Stimulated activated CD8-positive, alpha-beta memory T cell treated with anti-CD3 and anti-CD28 coated beads, Interleukin-7, amount 100 ng/mL, for 1 hour (primary cell): ENCODE measurements at places on chromosomes 3 and 15.

- no peak for DNase-seq
Observed at GRCh38 chr3:101810022-101810418, 31.0 kb downstream of the NXPE3 start.

GRCh38 chr3:29291982-29292363 lies 11.1 kb downstream of the RBMS3 start:
- no peak for DNase-seq

DNA sequence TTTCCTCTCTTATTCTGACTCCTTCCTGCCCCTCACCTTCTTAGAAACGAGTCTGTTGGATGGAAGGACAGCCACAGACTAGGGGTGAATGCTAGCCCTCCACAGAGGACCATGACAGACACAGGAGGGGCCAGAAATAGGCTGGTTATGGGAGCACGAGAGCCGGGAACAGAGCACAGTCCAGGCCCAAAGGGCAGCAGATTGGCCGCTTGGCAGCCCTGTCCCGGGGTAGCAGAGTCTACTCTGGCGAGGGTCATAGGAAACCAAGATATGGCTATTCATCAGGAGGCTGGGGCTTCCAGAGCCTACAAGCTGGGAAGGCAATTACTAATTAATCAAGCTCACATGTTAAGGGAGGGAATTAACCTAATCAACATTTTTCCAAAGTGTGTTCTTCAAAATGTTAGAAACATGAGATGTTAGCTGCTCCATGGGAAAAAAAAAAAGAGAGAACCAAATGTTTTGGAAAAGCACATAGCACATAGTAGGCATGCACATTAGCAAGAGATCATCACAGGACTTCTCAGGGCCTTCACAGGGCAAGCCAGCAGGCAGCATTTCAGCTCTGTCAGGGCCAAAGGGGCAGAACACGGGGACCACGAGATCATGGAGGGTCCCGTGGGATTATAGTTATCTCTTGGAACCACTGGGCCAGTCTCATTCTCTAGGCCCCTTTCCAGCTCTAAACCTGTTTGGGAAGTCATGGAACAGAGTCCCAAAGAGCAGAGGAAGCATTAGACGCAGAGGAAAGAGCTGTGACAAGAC lies 13.3 kb downstream of the SEMA3G start:
- DNase-seq, result no peak

DNA sequence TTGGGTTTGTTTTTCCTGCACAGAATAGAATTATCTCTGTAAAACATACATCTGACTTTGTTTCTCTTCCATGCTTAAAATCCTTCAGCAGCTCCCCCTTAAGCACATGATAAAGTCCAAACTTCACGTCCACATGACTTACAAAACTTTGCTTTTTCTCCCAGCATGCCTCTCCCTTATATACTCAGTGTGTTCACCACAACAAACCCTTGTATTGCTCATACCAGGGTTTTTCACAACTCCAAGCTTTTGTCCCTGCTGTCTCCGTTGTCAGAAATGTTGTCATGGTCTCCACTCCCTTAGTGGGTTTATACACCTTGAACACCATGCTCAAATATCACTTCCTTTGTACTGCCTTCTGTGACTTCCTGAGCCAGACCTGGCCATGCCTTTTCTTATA lies 91.1 kb upstream of the MITF start:
- no peak for DNase-seq

DNA sequence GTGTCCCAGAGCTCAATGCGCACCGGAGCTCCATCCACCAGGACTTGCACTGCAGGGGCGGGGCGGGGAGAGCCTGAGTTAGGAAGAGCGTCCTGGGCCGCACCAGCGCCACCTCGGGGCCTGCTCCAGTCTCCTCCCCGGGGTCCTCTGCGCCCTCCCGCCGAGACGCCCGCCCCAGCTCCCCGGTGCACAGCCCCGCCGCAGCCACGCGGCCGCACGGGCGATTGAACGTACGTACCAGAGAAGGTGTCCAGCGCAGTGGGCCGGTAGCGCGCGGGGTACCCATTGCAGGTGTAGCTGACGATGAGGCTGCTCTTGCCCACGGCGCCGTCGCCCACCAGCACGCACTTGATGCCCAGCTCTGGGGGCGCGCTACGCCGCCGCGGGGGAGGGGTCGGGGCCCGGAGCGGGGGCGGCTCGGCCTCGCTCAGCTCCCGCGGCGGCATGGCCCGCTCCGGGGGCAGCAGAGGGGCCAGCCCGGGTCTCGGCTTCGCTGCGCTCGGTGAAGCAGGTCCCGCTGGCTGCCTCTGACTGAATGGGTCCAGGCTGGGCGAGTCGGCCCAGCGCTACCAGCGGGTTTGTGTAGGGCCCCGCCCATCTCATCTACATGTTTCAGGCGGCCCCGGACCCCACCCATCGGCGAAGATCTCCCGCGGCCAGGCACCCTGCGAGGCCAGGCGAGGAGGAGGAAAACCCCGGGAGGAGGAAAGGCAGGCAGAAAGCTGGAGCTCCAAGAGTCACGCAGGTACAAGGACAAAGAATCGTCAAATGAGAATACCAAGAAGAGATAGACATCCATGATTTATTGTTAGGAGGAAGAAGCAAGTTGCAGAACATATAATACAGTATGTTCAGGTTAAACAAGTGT lies at the start of gene RHOV:
Gene RHOV, minus strand, starts transcription at position 541 of the 868 bp plus-strand sequence. Its CDS starts 95 bp downstream, at position 446.
- no peak for DNase-seq

- DNase-seq, result no peak
Observed at GRCh38 chr15:70702584-70702983, 60.8 kb downstream of the UACA start.

- DNase-seq, result no peak
Observed at GRCh38 chr15:74352393-74352910, 15.0 kb downstream of the CYP11A1 start.

DNA sequence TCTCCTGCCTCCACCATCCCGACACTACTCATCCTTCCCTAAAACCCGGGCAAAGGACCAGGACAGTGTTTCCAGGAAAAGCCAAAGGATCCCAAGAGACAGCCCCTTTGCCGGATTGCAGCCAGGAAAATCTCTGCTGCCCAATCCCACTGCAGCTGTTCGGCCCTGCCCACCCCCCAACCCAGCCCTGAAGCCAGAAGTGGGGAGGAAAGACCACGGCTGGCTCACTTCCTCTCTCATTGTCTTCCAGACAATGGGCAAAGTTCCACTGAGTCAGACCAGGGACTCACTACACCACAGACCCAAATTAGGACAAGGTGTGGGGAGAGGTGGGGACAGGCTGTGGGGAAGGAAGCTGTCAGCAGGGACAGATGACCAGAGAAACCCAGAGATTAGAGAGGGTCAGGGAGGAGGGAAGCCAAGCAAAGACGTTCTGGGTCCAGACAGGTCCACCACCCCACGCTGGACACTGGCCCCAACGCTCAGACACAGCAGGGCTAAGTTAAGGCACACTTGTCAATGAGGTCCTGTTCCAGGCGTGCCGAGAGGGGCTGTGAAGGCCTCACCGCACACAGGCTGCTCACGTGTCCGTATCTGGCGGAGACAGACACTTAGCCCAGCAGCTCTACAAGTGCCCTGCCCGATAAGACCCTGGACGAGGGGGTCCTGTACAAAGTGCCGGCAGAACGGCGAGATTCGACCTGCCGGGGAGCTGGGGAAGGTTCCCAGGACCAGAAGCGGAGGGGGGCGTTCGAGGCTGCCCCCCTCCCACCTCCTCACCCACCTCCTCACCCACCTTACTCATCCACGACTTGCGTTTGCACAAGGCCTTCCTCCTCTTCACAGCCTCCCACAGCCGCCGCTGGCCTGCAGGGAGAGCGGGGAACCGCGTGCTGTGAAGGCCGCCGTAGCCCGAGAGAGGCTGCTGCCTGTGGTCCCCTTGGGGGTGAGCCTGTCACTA lies 21.9 kb downstream of the TNK2 start:
- DNase-seq, result no peak

DNA sequence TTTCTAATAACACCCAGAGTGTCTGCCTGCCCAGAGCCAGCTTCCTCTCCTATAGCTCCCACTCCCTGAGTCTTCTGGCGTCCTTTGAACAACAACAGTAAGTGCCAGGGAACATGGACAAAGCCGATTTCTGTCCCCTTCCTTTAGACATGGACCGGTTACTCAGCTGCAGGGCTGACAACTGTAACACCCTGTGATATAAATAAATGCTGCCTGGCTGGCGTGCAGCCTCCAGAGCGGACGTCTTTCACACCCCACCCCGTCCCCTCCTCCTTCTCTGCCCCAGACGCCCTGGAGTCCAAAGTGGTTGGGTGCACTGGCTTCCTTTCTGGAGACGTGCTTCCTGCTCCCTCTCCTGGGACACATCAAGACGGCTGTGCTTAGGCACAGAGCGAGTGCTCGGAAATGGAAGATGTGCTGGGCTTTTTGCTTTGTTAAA lies 281.9 kb upstream of the LRRFIP2 start:
- DNase-seq, result no peak

DNA sequence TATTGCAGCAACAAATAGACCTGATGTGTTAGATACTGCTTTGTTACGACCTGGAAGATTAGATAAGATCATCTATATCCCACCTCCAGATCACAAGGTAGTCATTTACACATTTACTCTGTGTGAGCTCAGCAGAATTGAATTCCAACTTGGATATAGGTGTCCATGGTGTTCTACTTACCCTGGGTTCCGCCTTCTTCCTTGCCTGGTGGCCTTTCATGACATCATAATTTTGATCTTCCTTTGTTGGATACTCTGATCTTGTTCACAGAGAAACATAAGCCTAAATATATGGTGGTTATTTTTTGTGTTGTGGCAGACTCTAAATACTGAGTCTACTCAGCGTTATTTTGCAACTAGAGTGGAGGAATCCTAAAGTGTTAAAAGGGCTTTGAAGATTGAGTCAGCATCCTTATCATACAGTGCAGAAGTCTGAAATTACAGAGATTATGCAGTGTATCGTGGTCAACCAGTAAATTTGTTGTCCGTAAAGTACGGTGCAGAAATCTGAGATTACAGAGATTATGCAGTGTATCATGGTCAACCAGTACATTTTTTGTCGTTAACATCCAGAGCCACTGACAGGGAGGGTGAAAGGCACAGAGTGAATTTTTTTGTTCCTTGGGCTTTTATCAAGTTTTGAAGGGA lies 39.1 kb upstream of the GATM start:
- no peak for DNase-seq

GRCh38 chr15:66120422-66120821 lies 133.1 kb downstream of the MEGF11 start:
- no peak for DNase-seq

- DNase-seq, result no peak
Observed at GRCh38 chr3:194736896-194737600, 51.4 kb downstream of the FAM43A start.

- no peak for DNase-seq
Observed at GRCh38 chr15:36734366-36734765, 154.9 kb downstream of the CDIN1 start.

- no peak for DNase-seq
Observed at GRCh38 chr3:135237371-135238143, 442.5 kb downstream of the EPHB1 start.

- no peak for DNase-seq
Observed at GRCh38 chr3:71055257-71056001, 528.1 kb downstream of the FOXP1 start.

DNA sequence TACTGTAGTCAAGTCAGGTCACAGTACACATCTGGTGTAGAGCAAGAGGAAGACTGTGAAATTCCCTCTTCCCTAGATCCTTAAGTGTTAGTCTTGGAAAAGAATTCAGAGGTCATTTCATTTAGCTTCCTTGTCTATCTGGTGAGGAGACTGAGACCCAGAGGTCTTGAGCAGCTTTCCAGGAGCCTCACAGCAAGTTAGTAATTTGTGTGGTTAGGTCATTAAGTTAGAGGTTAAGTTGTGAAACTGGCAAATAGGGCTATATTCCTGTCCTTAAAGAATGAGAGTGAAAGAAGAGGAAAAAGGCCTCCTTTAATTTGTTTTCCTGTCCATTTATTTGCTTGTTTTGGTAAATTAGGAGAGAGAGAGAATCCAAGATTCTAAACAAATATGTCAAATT lies 9.0 kb downstream of the PODXL2 start:
- DNase-seq, result no peak

- no peak for DNase-seq
Observed at GRCh38 chr3:119898478-119899191, 116.7 kb downstream of the NR1I2 start.

DNA sequence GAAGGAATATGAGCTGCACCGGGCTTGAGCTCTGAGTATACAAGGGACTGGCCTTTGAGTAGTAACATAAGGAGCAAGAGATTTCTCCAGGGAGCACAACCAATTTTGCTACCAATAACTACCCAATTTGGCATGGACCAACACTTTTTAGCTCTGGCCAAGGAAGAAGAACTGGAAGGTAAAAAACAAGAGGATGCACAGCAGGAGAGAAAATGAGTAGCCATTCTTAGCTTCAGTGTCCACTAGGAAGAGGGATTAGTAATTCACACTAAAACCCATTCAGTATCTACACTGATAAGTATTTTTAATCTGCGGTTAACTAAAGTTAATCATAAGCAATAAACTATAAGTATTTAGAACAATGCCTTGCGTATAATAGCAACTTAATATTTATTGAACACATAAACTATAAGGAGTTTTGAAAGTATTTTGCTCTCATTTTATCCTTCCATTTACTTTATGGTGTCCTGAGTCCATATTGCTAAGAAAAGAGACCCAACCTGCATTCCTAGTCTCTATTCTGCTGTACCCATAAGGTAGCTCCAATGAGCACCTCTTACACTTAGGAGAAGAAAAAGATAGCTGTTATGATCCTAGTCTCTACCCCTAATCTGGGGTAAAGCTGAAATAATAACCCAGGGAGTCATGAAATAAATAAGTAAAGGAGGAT lies 268.9 kb downstream of the IGSF11 start:
- DNase-seq, result no peak

GRCh38 chr15:80568298-80568697 lies 126.8 kb upstream of the ABHD17C start:
- DNase-seq, result no peak

DNA sequence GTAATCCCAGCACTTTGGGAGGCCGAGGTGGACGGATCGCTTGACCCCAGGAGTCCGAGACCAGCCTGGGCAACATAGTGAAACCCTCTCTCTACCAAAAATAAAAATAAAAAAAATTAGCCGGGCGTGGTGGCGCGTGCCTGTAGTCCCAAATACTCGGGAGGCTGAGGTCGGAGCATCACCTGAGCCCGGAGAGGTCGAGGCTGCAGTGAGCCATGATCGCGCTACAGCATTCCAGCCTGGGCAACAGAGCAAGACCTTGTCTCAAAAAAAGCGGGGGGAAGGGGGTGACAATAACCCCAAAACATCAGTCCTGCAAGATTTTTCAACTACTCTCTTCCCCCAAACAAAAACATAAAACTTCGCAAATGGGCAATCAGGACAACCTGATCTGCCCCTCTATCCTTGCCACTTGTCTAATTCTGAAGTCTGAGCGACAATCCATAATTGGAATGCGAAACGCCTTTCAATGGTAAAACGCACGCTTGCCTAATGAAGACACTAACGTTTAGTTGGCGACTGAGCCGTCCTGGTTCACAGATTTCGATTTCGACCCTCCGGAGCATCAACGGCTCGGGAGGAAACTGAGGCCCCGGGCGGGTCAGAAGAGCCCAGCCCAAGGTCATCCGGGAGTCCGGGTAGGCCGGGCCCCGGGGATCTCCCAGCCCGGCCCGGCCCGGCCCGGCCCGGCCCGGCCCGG lies 868 bp downstream of the BTBD1 start:
- DNase-seq, result no peak

- no peak for DNase-seq
Observed at GRCh38 chr3:26281284-26281985, 341.1 kb upstream of the LRRC3B start.
